ENCODE measurements at places on chromosomes 2 and 18.

- H3K36me3 ChIP-seq = no peaks in the 10 kb centered on the region
- peak; percentile 66 for DNase-seq
- H3K4me3 ChIP-seq = peak overlapping the region; percentile 18
- H3K27me3 ChIP-seq = no peaks in the 10 kb centered on the region
Measured at GRCh38 chr2:239275044-239275685, 125.7 kb downstream of the HDAC4 start.

GRCh38 chr18:36769611-36770314 lies 59.0 kb downstream of the TPGS2 start:
- H3K27ac ChIP-seq = no peak overlapping the region
- no peak for DNase-seq
- H3K4me1 ChIP-seq = no peaks in the 10 kb centered on the region
- H3K27me3 ChIP-seq = no peaks in the 10 kb centered on the region
- H3K36me3 ChIP-seq = no peaks in the 10 kb centered on the region
- no peak overlapping the region for H3K4me3 ChIP-seq

DNA sequence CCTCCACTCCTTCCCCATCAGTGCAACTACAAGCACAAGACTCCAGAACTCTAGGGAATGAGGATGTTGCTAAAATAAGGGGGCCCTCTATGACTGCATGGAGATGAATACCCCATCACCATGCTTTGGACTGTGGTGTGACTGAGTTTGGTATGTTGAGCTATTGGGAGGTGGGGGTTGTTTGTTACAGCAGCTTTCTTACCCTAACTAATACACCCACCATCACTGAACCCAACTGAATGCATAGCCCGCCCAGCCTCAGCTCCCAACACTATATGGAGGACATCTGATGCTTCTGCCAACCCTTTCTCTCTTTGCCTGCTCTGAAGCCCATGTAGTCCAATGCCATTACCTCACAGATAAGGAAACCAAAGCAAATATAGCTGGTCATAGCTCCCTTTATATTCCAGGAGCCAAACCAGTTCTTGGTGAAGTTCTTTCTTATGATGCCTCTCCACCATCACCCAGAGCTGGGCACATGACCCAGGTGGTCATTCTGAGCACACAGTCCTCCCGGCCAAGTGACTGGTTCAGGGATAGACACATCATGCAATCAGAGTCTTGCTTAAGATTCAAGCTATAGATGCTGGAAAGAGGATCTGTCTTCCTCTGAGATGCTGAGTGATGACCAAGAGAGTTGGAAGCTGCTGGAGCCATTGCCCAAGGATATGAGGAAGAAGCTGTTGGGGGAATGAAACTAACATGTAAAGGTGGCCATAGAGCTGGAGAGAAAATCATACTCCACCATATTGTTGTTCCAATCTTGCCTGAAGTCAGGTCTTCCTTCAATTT lies 155.6 kb upstream of the HAAO start:
- no peaks in the 10 kb centered on the region for H3K36me3 ChIP-seq
- no peak for DNase-seq
- peak overlapping the region; percentile 66 for H3K27ac ChIP-seq
- H3K4me1 ChIP-seq = peaks cover 38% of the 10 kb centered on the region
- H3K4me3 ChIP-seq = no peak overlapping the region
- no peaks in the 10 kb centered on the region for H3K27me3 ChIP-seq

- H3K36me3 ChIP-seq = no peaks in the 10 kb centered on the region
- H3K4me1 ChIP-seq = peaks cover 23% of the 10 kb centered on the region
- H3K27me3 ChIP-seq = no peaks in the 10 kb centered on the region
- DNase-seq = no peak
Measured at GRCh38 chr18:48896875-48897511, 53.8 kb downstream of the SMAD7 start.

DNA sequence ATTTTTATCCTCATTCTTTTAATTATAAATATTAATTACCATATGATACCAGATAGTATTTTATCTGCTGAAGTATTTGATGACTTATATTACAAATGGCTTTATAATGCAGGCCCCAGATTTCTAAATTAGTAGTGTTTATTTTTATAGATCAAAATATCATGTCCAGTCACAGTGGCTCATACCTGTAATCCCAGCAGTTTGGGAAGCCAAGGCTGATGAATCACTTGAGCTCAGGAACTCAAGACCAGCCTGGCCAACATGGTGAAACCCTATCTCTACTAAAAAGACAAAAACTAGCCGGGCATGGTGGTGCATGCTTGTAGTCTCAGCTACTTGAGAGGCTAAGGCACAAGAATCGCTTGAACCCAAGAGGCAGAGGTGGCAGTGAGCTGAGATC lies 100.1 kb upstream of the ARHGAP15 start:
- H3K27ac ChIP-seq = no peak overlapping the region
- H3K27me3 ChIP-seq = peaks cover 25% of the 10 kb centered on the region
- DNase-seq = no peak
- H3K4me1 ChIP-seq = no peaks in the 10 kb centered on the region
- no peaks in the 10 kb centered on the region for H3K36me3 ChIP-seq

All from type B pancreatic cell (in vitro differentiated cells).